Heart left ventricle (tissue), 16 donors: ENCODE measurements at places on chromosomes 1 and 21. TPM values are rescaled to one million over a fixed set of nuclear protein-coding genes. Genes with fewer than 3 reads are reported as not detected.

- no peaks in the 10 kb centered on the region for H3K36me3 ChIP-seq
- DNase-seq: no peak
- peaks cover 8% of the 10 kb centered on the region for H3K4me1 ChIP-seq
- H3K4me3 ChIP-seq: no peak overlapping the region
- no peak overlapping the region for H3K27ac ChIP-seq
Measured at GRCh38 chr21:45255381-45256020, 32.2 kb downstream of the POFUT2 start.

DNA sequence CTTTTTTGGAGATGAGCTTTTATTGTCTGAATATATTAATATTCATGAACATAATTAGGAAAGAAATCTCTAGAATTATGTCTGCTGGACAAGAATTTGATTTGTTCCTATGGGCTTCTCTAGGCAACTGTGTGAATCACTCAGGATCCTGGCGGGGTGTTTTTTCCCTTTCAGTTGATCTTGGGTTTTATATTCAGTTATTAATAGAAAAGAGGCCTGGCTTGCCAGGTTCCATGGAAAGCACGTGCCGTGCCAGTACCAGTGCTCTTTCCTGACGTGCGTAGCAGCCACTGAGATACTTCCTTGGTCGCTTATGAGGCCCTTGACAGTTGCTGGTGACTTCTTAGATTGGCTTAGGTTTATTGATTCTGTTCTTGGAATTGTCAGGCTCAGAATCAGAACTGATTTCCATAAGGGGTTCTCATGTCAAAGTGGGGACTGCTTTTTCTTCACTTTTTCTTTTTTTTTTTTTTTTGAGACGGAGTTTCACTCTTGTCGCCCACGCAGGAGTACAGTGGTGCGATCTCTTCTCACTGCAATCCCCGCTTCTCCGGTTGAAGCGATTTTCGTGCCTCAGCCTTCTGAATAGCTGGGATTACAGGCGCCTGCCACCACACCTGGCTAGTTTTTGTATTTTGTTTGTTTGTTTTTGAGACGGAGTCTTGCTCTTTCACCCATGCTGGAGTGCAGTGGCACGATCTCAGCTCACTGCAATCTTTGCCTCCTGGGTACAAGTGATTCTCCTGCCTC lies 48.7 kb upstream of the KIF1B start:
- peaks cover 5% of the 10 kb centered on the region for H3K4me1 ChIP-seq
- peak; percentile 44 for DNase-seq
- no peak overlapping the region for H3K4me3 ChIP-seq
- H3K27ac ChIP-seq: no peak overlapping the region

- no peaks in the 10 kb centered on the region for H3K27me3 ChIP-seq
- H3K27ac ChIP-seq: no peak overlapping the region
- H3K4me3 ChIP-seq: no peak overlapping the region
Measured at GRCh38 chr1:27713139-27713725, 12.5 kb upstream of the FAM76A start.

DNA sequence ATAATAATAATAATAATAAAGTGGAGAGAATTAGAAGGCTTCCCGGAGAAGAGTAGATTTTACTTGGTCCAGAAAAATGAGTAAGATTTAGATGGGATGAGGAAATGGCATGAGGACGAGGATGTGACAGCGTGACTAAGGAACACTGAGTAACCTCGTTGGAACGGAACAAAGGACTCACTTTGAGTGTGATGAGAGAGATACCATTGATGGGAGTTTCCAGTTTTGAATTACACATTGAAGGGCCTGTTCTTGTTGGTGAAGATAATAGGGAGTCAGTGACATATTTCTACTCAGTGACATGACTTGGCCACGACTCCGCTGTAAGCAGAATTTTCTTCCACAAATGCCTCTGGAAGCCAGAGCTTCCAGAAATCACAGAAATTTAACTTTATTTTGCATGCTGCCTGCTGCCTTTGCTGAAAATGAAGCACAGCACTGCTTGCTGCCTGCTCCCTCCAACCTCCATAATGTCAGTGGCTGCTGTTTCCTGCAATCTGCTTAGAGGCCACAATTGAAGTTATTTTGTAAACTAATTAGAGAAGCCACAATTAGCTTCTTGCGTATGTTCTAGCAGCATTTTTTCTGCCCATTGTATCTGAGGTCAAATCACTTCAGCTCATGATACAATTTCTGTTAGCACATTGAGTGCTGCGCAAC lies 33.7 kb upstream of the FBXO28 start:
- no peaks in the 10 kb centered on the region for H3K4me1 ChIP-seq
- H3K4me3 ChIP-seq: no peak overlapping the region
- H3K36me3 ChIP-seq: no peaks in the 10 kb centered on the region
- H3K27ac ChIP-seq: no peak overlapping the region
- no peaks in the 10 kb centered on the region for H3K27me3 ChIP-seq
- DNase-seq: no peak

DNA sequence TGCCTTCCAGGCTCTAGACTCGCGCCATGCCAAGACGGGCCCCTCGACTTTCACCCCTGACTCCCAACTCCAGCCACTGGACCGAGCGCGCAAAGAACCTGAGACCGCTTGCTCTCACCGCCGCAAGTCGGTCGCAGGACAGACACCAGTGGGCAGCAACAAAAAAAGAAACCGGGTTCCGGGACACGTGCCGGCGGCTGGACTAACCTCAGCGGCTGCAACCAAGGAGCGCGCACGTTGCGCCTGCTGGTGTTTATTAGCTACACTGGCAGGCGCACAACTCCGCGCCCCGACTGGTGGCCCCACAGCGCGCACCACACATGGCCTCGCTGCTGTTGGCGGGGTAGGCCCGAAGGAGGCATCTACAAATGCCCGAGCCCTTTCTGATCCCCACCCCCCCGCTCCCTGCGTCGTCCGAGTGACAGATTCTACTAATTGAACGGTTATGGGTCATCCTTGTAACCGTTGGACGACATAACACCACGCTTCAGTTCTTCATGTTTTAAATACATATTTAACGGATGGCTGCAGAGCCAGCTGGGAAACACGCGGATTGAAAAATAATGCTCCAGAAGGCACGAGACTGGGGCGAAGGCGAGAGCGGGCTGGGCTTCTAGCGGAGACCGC lies 2.0 kb upstream of the OLIG2 start:
- H3K27me3 ChIP-seq: peaks cover 98% of the 10 kb centered on the region
- no peak for DNase-seq
- peak overlapping the region; percentile 3 for H3K4me3 ChIP-seq
- H3K27ac ChIP-seq: no peak overlapping the region
- peaks cover 42% of the 10 kb centered on the region for H3K4me1 ChIP-seq

GRCh38 chr1:208058267-208058666 lies 147.3 kb upstream of the CD34 start:
- no peaks in the 10 kb centered on the region for H3K27me3 ChIP-seq
- no peak overlapping the region for H3K4me3 ChIP-seq
- DNase-seq: no peak
- H3K27ac ChIP-seq: no peak overlapping the region
- H3K36me3 ChIP-seq: peaks cover 21% of the 10 kb centered on the region

DNA sequence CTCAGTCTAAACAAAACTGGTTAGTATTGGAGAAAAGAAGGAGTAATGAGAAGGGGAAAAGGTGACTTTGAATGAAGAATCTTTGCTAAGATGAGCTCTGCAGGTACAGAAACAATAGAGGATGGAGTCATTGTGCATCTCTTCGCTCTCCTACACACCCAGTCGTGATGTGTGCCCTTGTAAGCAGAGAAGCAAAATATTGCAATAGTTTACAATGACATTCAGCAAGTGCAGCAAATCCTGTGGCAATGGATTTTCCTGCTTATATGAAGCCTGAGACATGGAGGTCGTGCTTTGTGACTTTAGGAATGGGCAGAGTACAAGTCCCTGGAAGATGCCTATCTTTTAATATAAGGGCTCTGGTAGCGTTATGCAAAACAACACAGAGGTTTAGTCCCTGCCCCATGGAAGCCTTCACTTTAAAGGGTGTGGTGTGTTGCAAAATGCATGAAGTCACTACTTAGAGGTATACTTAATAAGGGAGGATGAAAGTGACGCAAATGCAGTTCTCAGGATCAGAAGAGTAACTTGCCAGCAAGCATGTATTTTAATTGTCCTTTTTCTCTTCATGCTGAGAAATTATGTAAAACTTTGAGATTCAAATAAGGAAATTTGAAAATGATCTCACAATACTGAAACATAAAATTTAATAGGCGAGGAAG lies 88.0 kb upstream of the IVNS1ABP start:
- no peaks in the 10 kb centered on the region for H3K4me1 ChIP-seq
- no peaks in the 10 kb centered on the region for H3K27me3 ChIP-seq
- no peak for DNase-seq
- H3K36me3 ChIP-seq: no peaks in the 10 kb centered on the region
- H3K4me3 ChIP-seq: peak overlapping the region; percentile 24

DNA sequence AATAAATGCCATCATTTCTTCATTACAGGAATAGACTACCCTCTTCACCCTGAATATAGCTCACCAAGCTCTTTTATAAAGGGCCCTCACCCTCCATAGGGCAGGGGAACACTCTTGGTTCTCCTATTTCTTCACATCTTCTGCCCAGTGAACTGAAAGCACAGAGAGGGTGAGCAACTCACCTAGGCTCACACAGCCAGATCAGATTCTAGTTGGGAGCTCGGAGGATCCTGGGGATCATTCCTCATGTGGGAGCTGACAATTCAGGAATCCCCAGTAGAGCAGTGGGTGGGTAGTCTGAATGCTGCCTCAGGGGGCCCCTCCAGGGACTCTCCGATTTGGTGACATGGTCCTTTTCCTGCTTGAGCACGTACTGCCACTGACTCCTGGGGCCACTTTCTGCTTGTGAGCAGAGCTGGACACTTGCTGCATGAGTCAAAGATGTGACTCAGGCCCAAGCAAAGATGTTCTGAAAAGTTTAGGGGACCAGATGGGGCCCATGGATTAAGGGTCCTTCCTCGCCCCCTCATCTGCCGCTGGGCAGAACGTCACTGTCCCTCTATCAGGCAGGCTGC lies 63.7 kb upstream of the WNT4 start:
- no peak for DNase-seq
- no peaks in the 10 kb centered on the region for H3K36me3 ChIP-seq
- H3K27ac ChIP-seq: no peak overlapping the region
- H3K27me3 ChIP-seq: peaks cover 83% of the 10 kb centered on the region
- H3K4me1 ChIP-seq: no peaks in the 10 kb centered on the region

DNA sequence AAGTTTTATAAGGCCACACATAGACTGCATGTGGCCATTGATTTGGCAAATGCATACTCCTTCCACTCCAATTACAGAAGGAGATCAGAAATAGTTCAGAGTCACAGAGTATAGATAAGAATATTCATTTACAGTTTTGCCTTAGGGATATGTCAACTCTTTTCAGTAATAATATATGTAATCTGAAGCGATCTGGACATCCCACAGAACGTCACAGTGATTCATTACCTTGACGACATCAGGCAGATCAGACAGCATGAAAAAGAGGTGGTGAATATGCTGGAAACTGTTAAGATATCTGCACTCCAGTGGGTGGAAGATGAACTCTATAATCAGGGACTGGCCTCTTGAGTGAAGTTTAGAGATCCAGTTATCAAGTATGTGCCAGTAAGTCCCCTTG lies 240.4 kb downstream of the DPYD start:
- H3K4me3 ChIP-seq: no peak overlapping the region
- H3K27me3 ChIP-seq: no peaks in the 10 kb centered on the region
- H3K36me3 ChIP-seq: no peaks in the 10 kb centered on the region
- no peaks in the 10 kb centered on the region for H3K4me1 ChIP-seq
- no peak overlapping the region for H3K27ac ChIP-seq

DNA sequence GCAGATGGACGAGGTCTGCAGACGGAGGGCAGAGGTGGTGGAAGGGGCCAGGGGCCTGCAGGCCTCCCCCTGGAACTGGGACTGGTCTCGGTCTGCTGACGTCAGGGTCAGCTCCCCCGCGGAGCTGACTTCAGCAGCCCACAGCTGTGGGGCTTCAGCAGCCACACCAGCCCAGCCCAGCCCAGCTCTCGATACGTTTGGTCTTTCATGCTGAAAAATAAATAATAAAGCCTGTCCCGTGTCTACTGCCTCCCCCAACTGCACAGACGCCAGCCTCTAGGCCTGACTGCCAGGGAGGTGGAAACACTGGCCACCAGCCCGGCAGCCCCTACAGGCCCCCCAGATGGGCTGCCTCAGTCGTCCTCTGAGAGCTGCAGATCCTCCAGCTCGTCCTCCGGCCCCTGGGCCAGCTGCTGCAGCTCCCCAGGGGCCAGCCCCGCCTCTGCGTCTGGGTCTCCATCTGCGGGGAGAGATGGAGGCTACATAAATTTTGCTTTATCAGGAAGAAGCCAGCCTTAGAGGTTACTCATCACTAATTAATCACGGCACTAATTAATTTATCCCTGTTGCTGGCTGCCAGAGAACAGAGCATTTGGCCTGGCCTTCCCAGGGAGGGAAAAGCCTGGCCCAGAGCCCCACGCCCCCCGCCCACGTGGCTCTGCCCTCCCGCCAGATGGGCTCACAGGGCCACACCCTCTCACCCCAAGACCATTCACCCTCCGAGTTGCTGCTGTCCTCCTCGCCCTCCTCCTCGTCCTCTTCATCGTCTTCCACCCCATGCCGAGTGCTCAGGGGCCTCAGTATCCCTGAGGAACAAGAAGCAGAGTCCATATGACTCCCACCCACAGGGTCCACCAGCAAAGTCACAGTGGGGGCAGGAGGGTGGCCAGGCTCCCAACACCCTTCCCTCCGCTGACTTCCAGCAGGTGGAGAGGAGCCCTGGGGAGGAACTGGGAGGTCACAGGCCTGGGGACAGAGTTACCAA lies 14.4 kb downstream of the NOC2L start:
- no peak overlapping the region for H3K4me3 ChIP-seq
- peaks cover 43% of the 10 kb centered on the region for H3K36me3 ChIP-seq
- DNase-seq: no peak
- peak overlapping the region; percentile 70 for H3K27ac ChIP-seq
- H3K4me1 ChIP-seq: peaks cover 42% of the 10 kb centered on the region

GRCh38 chr1:63651161-63651701 lies 58.0 kb downstream of the PGM1 start:
- DNase-seq: no peak
- H3K27ac ChIP-seq: no peak overlapping the region
- no peaks in the 10 kb centered on the region for H3K4me1 ChIP-seq
- H3K4me3 ChIP-seq: no peak overlapping the region
- no peaks in the 10 kb centered on the region for H3K27me3 ChIP-seq

GRCh38 chr1:2275796-2276536 lies 47.8 kb downstream of the SKI start:
- no peak for DNase-seq
- H3K36me3 ChIP-seq: no peaks in the 10 kb centered on the region
- peaks cover 92% of the 10 kb centered on the region for H3K4me1 ChIP-seq
- H3K27me3 ChIP-seq: no peaks in the 10 kb centered on the region

GRCh38 chr1:27570356-27570755 lies 33.6 kb downstream of the AHDC1 start:
- H3K36me3 ChIP-seq: no peaks in the 10 kb centered on the region
- DNase-seq: no peak
- H3K4me3 ChIP-seq: no peak overlapping the region
- peak overlapping the region; percentile 94 for H3K27ac ChIP-seq
- peaks cover 97% of the 10 kb centered on the region for H3K4me1 ChIP-seq
- no peaks in the 10 kb centered on the region for H3K27me3 ChIP-seq

GRCh38 chr1:18819986-18820790 lies 39.3 kb downstream of the TAS1R2 start:
- no peak overlapping the region for H3K4me3 ChIP-seq
- H3K27me3 ChIP-seq: peaks cover 24% of the 10 kb centered on the region
- no peak for DNase-seq
- no peaks in the 10 kb centered on the region for H3K36me3 ChIP-seq
- H3K27ac ChIP-seq: no peak overlapping the region
- no peaks in the 10 kb centered on the region for H3K4me1 ChIP-seq

The PRR9 gene
- not detected for polyA plus RNA-seq

The RSPH1 gene
- not detected for polyA plus RNA-seq

The TXNIP gene
- polyA plus RNA-seq: 222 TPM

The ZNF593OS gene
- polyA plus RNA-seq: not detected

The SH3BGR gene
- 193 TPM for polyA plus RNA-seq

The CCDC185 gene
- polyA plus RNA-seq: not detected

The OR4F16 gene
- polyA plus RNA-seq: not detected

The NCAM2 gene
- polyA plus RNA-seq: 0.19 TPM

The CFHR1 gene
- not detected for polyA plus RNA-seq

The PMF1 gene
- 122 TPM for polyA plus RNA-seq
